M059J (cell line): ENCODE measurements at places on chromosomes 4 and X.

GRCh38 chrX:10833299-10834169 lies 213.1 kb upstream of the MID1 start:
- no peak for DNase-seq

- DNase-seq, result no peak
These were observed 150.1 kb downstream of the PJA1 start for GRCh38 chrX:69015156-69015555.

DNA sequence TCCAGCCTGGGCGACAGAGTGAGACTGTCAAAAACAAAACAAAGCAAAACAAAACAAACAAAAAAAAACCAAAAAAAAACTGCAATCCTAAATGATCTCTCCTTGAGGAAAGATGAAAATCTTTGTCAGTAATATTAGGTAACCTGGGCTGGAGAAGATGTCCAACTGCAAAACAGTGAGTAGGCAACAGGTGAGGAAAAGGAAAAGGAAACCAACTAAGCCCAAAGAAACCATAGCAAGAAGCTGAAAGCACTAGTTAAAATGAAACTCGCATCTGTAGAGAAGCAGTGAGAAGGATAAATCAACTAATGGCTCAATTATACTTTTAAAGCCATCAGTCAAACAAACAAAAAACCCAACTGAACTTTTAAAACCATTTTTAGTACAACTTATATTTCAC lies 54.2 kb downstream of the ENOX2 start:
- no peak for DNase-seq

DNA sequence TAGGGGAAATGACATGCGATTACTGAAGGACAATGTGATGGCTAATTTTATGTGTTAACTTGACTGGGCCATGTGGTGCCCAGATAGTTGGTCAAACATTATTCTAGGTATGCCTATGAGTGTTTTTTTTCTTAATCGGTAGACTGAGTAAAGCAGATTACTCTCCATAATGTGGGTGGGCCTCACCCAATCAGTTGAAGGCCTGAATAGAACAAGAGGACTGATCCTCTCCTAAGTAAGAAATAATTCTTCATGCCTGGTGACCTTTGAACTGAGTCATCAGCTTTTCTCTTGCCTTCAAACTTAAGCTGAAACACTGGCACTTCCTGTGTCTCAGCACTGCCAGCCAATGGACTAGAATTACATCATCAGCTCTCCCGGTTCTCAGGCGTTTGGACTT lies 164.0 kb upstream of the FGF13 start:
- DNase-seq, result peak; percentile 42

GRCh38 chr4:82774711-82775171 lies 23.9 kb downstream of the SCD5 start:
- DNase-seq, result peak; percentile 3

DNA sequence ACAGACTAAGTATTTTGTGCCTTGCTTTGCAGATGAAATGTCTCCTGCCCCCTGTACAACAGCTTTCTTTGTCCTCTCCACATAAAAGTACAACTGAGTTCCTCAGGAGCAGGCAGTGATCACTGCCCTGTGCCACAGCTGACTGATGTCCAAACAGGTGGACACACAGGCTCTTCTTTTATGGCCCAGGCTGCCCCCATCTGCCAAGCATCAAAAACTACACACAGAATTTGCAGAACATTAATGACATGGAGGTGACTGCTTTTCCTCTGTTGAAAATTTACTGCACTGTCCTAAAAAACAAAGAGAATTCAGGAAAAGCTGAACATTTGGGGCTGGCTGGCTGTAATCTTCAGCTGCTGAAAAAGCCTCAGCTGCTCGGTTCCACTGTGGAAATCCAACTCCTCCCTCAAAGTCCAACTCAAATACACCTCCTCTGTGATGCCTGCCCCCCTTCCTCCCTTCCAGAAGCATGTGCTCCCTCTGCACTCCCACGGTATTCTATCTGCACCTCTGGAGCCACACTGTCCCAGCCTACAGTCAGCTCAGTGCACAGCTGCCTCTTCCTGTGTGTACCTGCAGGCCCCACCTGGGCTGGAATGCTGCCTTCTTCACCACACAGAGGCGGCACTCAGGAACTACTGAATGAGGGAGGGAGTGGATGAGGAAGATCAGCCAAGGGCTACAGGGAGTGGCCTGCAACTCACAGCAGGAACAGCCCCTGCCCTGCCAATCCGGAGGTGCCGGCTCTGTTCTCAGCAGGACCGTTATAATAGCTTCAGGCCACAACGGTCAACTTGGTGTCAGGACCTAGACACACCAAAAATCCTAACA lies 10.3 kb downstream of the AFAP1 start:
- DNase-seq, result peak; percentile 38
